ENCODE measurements at places on chromosomes 4 and X.

- DNase-seq: no peak
Observed at GRCh38 chr4:7472442-7473013, 37.8 kb upstream of the PSAPL1 start.

DNA sequence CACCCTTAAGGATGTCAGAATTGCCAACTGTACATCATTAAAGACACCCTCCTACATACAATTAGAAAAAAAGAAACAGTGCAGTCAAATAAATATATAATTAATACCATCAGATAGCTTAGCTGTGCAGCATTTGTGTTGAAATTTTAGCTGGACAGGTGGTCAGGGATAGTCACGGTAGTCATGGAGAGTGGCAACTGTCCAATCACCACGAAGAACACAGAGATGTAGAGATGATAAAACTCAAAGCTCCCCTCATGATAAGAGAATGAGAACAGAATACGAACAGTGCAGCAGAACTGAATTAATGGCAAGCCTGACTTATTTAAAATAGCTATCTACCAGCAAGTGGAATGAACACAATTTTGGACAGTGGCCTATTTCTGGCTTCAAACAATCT lies 27.2 kb downstream of the SLC39A8 start:
- no peak for DNase-seq

DNA sequence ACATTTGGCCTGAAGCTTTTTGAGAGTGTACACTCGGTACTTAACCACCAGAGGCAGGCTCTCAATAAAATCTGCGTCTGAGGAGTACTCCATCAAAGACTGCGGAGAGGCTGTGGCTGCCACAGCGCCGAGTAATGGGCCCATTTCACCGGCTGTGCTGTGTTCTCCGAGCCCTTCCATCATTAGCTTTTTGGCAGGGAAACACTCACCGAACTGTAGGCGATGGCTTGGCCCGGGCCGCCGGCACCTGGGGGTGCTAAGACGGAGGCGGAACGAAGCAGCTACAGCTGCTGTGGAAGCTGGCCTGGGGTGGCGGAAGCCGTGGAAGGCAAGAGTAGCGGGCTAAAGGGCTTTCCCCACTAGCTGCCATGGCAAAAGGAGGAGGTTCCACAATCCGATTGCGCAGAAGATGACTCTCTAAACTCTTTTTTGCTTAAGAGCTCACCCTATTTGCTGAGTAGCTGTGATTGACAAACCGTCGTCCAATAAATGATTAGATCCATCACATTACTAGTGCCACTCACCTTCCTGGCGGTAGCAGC lies 48.5 kb upstream of the PABPC1L2A start:
- DNase-seq: no peak

DNA sequence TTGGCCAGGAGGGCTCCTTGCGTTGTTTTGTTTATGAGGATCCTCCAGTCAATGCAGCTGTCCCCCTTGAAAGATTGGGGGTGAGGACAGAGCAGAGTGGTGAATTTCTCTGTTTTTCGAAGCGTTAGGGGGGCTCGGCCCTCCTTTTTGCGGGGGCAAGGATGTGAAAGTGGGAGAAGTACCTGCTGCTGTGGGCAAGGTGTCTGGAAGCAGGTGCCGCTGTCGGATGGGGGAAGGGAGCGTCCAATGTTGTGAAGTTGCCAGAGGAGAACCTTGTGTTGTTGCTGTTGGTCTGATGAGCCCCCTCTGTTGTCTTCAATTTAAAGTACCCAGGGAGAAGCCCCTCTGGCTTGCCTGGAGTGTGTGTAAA lies 613 bp downstream of the GLRB start:
- DNase-seq: peak; percentile 21

- DNase-seq: no peak
Observed at GRCh38 chrX:31652650-31653049, 580.8 kb upstream of the FTHL17 start.

DNA sequence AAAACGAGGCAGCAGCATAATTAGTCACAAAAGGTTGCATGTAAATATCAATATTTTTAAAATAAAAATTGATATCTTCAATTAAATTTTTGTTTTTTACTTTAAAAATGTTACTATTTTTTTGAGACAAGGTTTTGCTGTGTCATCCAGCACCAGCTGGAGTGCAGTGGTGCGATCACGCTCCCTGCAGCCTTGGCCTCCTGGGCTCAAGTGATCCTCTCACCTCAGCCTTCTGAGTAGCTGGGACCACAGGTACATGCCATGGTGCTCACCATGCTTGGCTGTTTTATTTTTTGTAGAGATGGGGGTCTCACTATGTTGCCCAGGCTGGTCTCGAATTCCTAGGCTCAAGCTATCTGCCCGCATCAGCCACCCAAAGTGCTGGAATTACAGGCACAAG lies 96.8 kb upstream of the FRAS1 start:
- DNase-seq: no peak

GRCh38 chr4:147693218-147693617 lies 9.3 kb upstream of the PRMT9 start:
- no peak for DNase-seq

DNA sequence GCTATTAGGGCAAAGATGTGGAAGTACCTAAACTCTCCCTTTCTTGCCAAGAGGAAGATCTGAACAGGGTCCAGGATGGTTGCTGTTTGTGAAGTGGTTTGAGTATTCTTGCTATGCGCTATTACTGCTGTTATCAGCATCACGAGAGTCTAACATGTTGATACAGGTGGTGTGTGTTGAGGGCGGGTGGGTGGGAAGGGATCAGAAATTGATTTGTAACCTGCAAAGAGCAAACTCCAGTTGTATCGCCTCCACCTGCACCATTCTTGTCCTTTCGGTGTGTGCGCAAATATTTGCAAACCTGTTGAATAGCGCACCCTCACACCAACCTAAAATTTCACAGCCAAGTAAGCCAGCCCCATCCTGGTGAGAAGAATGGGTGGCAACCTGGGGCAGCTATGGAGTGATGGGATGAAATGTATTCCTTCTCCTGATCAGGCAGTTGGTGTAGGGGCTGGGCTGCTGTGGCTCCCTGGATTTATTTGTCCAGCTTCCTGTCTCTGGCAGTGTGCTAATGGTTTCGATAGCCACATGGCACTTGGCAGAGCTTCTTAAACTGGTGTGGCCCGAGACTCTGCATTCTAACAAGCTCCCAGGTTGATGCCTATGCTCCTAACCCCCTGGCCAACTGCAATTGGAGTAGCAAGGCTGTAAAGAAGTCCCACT lies 102.6 kb upstream of the SCML1 start:
- no peak for DNase-seq

GRCh38 chrX:118534716-118535493 lies 39.3 kb downstream of the DOCK11 start:
- DNase-seq: no peak

GRCh38 chr4:16442296-16442695 lies 216.0 kb upstream of the TAPT1 start:
- DNase-seq: no peak

DNA sequence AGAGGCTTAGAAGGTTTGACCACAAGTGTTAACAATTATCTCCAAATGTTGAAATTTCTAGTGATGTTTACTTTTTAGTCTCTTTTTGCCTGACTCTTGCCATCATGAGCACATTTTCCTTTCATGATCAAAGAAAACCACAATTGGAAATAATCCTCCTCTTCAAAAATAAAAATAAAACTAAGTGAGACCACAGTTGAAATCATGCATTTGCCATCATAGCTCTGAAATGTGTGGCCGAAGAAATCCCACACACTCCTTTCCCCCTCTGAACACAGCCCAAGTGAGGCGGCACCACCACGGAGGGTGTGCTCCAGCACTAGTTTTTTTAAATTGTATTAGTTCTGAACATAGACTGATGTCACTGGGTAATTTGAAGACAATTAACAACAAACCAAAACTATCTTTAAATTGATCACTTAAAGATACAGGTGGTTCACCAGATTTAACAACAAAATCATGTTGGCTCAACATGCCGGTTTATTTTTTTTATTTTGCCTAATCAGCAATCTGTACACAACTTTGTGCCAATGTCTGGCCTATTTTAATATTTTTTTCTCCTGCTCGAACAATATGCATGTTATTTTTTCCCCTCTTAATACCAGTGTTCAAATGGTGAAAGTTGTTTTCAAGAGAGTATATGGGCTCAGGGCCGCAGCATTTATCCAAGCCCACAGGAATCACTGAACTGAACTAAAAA lies 17.6 kb downstream of the APBB2 start:
- DNase-seq: no peak

DNA sequence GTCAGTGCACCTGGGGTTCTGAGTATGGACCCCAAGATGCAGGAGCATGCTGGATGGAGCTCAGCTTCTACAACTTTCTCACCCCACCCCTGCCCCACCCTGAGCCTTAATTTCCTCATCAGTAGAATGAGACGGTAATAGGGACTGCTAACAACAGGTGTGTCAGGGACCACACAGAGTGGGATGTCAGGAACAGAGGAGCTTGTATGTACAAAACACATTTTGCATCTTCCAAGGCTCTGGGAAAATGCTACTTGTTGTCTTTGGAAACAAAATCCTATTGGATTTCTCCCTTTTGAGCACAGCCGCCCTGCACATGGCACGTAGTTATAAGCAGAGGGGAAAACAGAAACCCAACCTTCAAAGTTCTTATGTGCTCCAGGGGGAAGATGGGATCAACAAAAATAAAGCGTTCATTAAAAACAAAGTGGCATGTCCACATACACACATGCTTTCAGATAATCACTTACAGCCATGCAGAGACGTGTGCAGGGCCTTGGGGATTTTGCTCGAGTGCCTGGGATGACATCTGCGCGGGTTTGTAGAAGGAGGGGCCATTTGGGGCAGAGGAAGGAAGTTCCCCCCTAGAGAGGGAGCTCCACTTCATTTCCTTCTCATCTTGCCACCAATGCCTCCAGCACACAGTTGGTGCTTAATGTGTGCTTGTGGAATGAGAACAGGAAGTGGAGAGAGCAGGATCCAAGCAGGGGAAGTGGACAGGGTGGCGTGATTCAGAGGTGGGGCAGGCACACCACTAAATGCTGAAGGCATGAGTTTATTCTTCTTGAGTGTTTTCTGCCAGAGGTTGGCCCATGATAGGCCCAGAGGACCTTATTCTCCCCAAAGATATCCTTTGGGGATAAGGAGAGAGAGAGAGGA lies 138.9 kb downstream of the SMIM20 start:
- no peak for DNase-seq

DNA sequence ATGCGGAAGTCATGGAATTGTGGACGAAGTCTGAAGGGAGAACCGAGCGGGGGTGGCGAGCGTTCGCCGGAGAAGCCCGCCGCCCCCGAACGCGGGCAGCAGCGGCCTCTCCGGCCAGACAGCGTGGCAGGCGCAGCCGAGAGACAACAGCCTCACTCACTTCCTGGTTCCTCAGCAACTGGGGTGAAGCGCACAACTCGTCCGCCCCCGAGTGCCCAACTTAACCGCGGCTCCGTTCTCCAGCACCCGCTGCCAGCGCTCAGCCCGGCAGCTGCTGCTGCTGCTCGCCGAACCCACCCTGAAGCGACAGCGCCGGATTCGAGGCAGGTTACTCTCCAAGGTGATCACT lies 68.0 kb downstream of the NOCT start:
- peak; percentile 83 for DNase-seq

DNA sequence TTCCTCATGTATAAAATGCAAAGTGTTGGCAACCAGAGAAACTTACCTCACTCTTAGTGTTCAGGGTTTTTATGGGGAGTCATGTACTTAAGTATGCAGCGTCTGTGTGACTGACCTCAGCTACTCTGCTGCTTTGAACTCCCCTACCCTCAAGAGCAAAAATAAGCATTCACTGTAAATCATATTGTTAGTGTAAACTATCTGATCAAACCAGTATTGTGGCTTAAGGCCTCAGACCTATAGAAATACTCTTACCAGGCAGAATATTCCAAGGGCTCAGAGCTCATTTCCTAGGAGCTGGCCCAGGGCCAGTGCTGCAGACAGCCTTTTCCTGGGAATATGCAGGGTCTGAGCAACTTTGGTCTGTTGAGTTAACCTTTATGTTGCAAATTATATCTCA lies 453.1 kb downstream of the CCSER1 start:
- no peak for DNase-seq

DNA sequence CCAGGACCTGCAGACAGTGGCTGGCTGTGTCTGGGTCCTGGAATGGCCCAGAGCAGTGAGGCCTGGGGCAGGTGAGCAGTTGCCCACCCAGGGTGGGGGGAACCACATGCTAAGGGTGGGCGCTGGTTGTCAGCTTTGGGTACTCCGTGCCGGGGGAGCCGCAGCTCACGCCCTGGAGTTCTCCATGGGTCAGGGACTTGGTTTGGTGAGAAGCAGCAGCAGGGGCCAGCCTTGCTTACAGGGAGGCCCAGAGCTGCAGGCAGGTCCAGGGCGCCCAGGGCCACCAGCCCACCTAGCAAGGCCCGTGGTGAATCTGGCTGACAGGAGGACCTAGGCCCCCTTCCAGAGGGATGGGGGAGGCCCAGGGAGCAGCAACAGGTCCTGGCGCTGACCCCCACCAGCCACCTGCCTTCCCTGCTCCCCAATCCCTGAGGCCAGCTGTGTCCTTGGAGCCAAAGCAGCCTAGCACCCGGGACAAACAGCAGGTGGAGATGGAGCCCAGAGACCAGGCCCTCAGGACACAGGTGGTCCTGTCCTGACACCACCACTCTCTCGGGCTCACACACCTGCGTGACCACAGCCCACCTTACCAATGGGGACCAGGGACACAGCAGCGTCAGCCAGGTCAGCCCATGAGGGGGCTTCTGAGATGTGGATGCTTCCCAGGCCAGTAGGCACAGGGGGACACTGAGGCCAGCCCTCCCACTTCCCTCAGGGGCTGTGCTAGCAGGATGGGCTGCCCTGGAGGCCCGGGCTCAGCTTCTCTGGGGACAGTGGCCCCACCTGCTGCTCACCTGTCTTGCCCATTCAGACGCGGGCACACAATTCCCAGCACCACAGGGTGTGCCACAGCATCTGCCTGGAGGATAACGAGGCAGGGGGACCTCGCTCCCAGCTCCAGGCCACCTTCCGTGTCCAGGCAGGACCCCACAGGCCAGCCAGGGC lies 3.5 kb downstream of the MXD4 start:
- no peak for DNase-seq

DNA sequence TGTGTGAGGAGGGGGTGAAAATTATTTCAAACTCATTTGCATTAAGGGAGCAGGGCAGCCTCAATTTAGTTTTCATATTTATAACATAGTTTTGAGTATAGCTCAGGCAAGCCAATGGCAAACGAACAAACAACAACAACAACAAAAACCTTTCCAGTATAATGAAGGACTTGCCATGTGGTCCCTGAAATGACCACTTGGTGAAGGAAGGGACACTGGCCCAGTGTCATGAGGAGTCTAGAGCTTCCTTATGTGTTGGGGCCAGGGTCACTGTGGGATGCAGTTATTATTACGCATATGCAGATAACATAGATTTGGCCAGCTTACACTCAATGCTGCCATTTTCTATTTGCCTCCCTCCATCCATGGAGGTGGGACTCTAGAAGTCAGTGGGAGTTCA lies 23.3 kb downstream of the NKX3-2 start:
- DNase-seq: no peak

GRCh38 chr4:1072830-1073446 lies 40.4 kb downstream of the RNF212 start:
- DNase-seq: peak; percentile 74

DNA sequence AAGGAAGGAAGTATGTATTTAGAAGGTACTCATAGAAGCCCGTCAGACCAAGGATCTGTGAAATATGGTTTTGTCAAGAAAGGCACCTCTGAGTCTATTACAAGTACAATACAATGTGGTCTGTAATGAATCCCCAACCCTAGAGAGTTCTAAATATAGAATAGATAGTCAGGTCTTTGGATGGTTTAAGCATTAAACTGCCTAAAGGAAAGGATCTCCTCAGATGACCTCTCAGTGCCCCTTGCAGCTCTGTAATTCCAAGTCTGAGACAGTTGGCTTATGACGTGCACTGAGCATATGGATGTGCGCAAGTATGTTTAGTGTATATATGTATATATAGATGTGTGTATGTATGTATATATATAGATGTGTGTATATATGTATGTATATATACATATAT lies 62.0 kb downstream of the CCSER1 start:
- no peak for DNase-seq

All from GM20000 (cell line).